Sciatic nerve (tissue), 2 donors: ENCODE measurements at places on chromosomes 2 and 18. TPM values are rescaled to one million over a fixed set of nuclear protein-coding genes. Genes with fewer than 3 reads are reported as not detected.

The EIF2AK3 gene
- 31.4 TPM for total RNA-seq

DNA sequence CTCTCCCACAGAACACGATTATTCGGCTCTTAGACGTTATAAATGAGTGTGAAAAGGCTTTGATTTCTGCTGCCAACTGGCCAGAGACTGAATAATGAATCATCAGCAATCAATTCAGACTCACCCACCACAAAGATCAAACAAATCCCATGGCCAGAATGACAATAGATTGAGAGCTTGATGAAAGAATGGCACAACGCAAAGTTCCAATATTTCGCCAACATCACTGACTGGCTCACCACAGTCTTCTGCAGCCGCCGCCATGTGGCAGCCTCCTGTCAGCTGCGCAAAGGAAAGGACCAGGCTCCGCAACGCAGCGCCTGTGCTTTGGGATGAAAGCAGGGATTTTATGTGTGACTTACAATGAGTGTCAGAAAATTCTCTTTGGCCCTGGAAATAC is 104.4 kb upstream of the SOX11 start:
- no peak for DNase-seq

DNA sequence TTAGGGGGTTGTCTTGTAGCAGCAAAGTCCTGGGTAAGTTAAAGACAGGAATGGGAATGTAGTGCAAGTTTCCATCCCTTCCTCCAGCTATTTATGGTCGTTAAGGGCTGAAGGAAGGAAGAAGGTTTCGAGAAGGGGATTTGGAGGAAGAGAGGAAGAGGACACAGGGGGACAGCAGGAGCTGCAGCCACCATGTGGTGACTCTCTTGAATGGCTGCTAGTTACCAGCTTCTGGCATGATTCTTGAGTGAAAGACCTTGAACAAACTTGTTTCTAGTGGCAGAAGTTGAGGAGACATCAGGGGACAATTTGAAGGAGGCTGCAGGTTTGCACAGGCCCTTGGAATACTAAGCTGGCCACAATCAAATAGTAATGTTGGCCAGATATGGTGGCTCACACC is 116.6 kb downstream of the MTX2 start:
- no peak for DNase-seq

The RNU2-63P gene
- total RNA-seq, result 10.3 TPM

DNA sequence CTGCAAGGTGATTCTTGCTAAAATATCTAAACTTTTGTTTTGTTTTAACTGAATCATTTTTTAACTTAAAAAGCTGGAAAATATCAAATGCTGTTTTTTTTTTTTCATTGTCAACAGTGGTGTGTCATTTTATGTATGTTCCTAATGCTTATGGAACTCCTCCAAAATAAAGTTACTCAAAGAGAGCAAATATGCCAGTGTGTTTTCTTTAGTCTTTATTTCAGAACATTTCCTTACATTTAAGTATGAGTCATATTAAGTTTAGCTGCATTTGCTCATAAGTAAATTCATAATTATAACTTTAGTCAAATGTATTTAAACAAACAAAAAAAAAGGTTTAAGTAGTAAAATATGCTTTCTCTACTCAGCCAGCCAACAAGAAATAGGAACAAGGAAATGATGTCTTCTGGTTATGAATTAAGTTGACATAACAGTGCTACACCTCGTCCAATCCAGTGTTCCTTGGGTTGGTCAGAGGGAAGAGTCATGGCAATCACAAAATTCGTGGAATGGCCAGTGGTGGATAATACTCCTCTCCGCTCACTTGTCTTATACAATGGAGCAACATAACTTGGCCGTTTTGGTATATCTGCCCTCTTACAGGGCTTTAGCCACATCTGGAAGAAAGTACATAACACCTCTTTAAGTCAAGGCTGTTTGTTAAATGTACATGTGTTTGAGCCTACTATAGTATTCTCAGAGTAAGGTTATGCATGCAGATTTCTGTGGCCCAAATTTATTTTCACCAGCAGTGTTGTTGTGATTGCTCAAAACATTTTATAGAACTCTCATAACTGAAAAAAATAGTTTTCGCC is 80.7 kb downstream of the SLC39A10 start:
- DNase-seq, result no peak

GRCh38 chr2:96103187-96103601 is 13.2 kb downstream of the ADRA2B start:
- peak; percentile 19 for DNase-seq

GRCh38 chr18:23572012-23572411 is 14.3 kb downstream of the NPC1 start:
- no peak for DNase-seq

- no peak for DNase-seq
Observed at GRCh38 chr2:55590810-55591440, 26.5 kb downstream of the PPP4R3B start.

DNA sequence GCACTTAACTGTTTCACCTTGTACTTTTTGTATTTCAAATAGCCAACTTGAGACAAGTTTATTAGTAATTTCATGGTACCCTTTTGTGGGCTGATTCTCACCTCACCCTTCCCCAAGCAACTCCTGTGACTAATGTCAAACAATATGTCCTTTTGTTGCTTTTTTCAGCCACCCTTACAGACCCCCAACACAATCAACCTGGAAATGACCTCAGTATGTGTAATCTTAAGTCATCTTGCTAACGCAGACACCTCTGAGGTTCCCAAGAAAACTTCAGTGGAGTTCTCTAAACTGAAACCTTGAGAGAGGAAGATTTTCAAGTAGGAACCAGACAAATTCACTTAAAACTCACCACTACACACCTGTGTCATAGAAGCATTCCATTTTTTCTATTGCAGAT is 69.5 kb downstream of the KYNU start:
- no peak for DNase-seq

GRCh38 chr2:101115664-101116063 is 35.5 kb downstream of the TBC1D8 start:
- no peak for DNase-seq

GRCh38 chr2:127377262-127377661 is 10.5 kb downstream of the MAP3K2 start:
- DNase-seq, result no peak

DNA sequence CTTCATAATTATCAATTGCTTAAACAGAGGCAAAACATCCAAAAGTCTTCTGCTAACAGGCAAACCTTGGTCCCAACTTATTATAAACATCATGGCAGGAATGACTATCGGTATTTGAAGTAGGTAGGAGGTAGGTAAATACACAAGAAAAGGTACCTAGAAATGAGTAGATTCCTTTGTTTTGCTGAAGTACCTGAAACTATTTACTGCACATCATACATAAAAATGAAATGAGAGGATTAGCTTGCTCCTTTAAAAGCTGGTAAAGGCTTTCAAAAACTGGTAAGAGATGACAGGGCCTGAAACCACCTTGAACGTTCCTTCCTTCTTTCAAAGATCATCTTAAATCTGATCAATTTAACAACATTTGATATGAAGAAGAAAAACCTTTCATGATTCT is 55.2 kb upstream of the MAPRE2 start:
- no peak for DNase-seq

The GRP gene
- total RNA-seq, result not detected

The CENPA gene
- total RNA-seq, result 0.31 TPM

DNA sequence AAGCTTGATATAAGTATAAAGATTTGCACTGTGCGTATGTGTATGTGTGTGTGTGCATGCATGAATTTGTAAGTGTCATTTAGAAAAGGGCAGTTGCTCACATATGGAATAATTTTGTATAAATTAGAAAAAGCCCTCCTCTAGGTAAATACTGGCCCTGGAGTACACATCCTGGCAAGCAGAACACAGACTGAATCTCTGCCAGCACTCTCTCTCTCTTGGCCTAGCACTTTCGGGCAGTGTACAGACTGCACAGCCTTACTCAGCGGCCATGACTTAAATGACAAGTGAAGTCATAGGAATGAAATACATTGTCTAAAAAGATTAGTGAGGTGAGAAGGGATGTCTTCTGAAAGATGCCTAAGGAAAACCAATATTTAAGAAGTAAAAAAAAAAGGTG is 214.1 kb downstream of the RDH14 start:
- no peak for DNase-seq

DNA sequence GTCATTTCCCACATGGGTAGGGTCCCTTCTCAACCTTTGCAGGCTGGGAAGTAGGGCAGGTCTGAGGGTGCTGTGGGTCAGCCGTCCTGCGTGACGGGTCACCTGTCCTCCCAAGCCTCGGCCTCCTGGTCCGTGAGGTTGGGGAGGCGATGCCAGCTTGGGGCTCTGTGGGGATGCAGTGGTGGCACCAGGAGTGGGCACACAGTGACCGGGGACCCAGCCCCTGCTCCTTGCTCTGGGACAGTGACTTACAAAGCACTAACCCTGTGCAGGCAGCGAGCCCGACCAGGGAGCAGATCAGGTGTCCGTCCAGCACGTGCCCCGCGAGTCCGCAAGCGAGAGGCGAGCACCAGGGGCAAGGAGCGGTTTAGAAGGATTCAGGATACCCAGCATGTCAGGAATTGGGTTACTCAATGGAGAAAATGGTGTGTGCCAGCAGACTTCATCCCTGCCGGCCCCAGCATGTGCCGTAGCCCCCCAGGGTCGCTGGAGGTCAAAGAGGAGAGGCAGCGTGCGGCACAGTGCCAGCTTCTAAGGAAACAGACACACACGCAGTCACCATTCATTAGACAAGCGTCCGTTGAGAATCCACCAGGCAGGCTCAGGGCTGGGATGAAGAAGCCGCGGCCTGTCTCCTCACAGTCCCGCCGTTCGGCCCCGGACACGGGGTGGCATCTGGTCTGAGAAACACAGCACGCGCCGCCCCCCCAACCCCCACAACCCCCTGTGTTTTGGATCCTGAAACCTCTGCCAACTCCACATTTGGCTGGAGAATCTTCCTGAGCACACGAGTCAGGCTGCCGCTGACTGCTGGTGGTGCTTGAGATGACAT is 11.7 kb downstream of the COLEC11 start:
- DNase-seq, result no peak

GRCh38 chr2:229601936-229602335 is 112.4 kb downstream of the DNER start:
- DNase-seq, result no peak

DNA sequence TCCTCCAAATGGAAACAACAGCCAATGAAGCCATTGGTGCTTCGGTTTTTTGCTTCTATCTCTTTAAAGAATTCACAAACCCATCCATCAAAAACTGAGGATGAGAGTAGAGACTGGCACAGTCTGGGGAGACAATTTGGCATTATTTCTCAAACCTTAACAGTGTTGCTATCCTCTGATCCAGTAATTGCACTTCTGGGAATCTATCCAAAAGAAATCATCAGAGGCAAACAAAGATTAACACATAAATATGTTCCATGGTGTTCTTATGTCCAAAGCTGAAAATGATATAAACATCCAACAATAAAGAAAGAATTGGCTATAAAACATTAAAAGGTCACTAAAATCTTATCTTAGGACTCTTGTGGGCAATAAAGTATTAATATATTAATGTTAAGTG is 35.1 kb downstream of the REEP1 start:
- no peak for DNase-seq

The CXCR1 gene
- total RNA-seq, result 4.9 TPM

DNA sequence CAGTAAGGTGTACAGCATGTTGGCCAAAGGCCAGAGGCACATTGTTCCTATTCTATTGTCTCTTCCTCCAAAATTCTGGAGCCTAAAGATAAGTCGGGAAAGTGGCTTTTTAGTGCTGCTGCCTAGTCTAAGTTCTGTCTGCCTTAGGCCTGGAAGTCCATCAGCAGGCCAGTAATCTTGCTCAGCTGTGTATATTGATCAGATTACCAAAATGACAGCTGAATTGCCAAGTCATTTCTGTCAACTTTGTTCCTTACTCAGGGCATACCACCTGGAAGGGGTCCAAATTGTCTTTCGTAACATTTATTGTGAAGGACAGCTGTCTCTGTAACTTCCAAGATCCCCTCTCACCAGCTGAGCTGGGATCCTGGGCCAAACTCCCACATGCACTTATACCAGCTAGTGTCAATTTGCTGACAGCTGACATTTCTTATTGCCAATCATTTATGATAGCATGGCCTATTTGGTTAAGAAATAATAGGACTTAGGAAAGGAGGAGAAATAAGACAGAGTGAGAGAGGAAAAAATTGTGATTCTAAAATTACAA is 116.8 kb upstream of the FSHR start:
- no peak for DNase-seq

- no peak for DNase-seq
Observed at GRCh38 chr2:165192729-165193128, 11.1 kb downstream of the SCN3A start.

The ZFAND2B gene
- total RNA-seq, result 40.8 TPM

GRCh38 chr2:241064802-241065354 is 37.2 kb downstream of the MTERF4 start:
- no peak for DNase-seq

The CYP27C1 gene
- total RNA-seq, result 0.31 TPM

The ARHGEF33 gene
- 4.0 TPM for total RNA-seq

- DNase-seq, result no peak
Observed at GRCh38 chr2:231655894-231656293, 52.4 kb upstream of the PTMA start.

- DNase-seq, result no peak
Observed at GRCh38 chr18:56086786-56087185, 498.8 kb upstream of the TCF4 start.

- DNase-seq, result no peak
Observed at GRCh38 chr2:124898827-124899226, 873.7 kb downstream of the CNTNAP5 start.

GRCh38 chr2:120346026-120346666 is at the start of gene INHBB:
Gene INHBB, plus strand, starts transcription at chr2:120346136. Its CDS starts 53 bp downstream, at chr2:120346189.
- no peak for DNase-seq

- no peak for DNase-seq
Observed at GRCh38 chr2:209901172-209901571, 101.3 kb upstream of the RPE start.

- DNase-seq, result no peak
Observed at GRCh38 chr2:21103274-21103891, 20.4 kb upstream of the TDRD15 start.

The RAX gene
- not detected for total RNA-seq

The STK11IP gene
- 58.5 TPM for total RNA-seq

GRCh38 chr2:62478093-62478580 is 27.9 kb downstream of the TMEM17 start:
- no peak for DNase-seq

GRCh38 chr2:110773401-110773921 is 41.1 kb downstream of the ACOXL start:
- DNase-seq, result no peak

DNA sequence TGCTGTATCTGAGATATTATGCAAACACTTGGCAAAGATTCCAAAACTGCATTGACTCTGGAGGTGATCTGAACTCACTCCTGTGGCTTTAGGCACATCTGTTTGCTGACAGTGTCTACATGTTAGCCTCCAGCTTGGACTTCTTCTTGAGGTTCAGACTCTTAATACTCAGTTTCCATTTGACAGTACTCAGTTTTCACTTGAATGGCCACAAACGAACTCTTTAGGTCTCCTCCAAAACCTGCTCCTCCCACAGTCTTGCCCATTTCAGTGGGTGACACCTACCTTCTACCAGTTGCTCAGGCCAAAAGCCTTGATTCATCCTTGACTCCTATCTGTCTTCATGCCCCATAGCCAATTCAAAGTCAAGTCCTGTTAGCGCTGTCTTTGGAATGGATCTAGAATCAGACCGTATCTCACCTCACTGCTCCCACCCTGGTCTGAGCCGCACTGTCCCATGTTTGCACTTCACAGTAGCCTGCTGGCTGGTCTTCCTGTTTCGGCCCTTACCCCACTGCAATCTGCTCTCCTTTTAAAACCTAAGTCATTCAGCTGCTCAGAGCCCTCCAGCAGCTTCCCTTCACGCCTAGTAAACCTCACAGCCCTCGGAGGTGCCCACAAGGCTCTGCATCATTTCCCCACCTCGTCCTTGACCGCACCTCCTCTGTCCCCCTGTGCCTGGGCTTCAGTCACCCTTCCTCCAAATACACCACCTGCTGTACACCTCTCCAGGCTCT is 10.5 kb downstream of the ATG16L1 start:
- DNase-seq, result no peak

GRCh38 chr2:118490330-118490729 is 357.1 kb downstream of the EN1 start:
- no peak for DNase-seq
